H1 (cell line): ENCODE measurements at places on chromosomes 5 and 9. TPM values are rescaled to one million over a fixed set of nuclear protein-coding genes. Genes with fewer than 3 reads are reported as not detected.

GRAMD2B gene
- total RNA-seq = 9.4 and 11.7 TPM in 2 replicates

EMB gene
- 44.6 and 48.4 TPM in 2 replicates for total RNA-seq

PDGFRB gene
- 13.7 and 15.9 TPM in 2 replicates for total RNA-seq

TARS1 gene
- 445 TPM in 2 replicates for total RNA-seq

SHROOM1 gene
- total RNA-seq = 5.2 and 5.7 TPM in 2 replicates

- peak overlapping the region; percentile 53 for H3K4me3 ChIP-seq
- H3K4me1 ChIP-seq = peaks cover 41% of the 10 kb centered on the region
- no peak overlapping the region for H3K27ac ChIP-seq
- peak; percentile 69 for DNase-seq
Measured at GRCh38 chr5:174733091-174733690, 8.8 kb downstream of the MSX2 start.

DNA sequence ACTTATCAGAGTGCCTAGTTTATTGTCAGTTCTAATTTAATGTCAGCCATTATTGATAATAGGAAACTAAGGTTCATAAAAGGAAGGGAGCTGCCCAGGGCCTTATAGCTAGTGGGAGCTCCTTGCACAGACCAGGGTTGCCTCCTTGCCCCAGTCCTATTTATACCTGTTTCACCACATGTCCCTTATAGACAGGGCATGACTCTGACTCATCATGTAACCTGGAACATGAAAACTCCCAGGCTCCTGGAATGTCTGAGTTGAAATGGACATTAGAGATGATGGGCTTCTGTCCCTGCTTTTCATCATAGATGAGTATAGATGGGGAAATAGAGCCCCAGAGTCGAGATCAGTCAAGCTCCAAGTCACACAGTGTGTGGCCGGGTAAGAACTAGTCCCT lies 21.1 kb downstream of the FAT2 start:
- peaks cover 3% of the 10 kb centered on the region; the same call in 1 of the 2 replicates for H3K4me1 ChIP-seq
- H3K27me3 ChIP-seq = peaks cover 8% of the 10 kb centered on the region; the same call in 1 of the 2 replicates
- DNase-seq = no peak
- peak overlapping the region; percentile 10; the same call in 1 of the 2 replicates for H3K4me3 ChIP-seq
- H3K36me3 ChIP-seq = no peaks in the 10 kb centered on the region

DNA sequence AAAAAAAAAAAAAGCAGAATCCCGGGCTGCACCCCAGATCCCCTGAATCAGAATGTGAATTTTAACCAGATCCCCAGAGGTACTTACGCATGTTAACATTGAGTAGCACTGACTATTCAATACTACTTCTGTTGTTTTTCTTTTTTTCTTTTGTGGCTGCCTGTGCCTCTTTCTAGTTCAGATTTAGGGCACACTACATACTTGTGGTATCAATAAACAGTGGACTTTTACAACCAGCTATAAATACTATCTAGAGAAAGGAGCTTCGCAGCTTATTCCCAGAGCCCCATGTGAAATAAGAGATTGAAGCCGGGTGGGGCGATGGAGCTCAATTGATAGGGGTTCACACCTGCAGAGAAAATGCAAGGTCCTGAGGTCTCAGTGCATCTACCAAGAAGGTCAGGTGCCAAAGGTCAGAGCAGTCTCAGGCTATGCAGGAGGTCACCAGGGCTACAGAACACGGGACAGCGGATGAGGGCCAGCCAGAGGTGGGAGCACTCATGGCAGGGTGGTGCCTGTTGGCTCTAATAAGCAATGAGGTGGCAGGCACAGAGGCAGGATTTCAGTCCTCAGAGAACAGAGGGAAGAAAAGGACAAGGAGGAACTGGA lies 22.3 kb downstream of the WWC1 start:
- DNase-seq = no peak
- no peaks in the 10 kb centered on the region for H3K36me3 ChIP-seq
- H3K27ac ChIP-seq = no peak overlapping the region
- H3K4me1 ChIP-seq = peaks cover 5% of the 10 kb centered on the region; the same call in 1 of the 2 replicates

GRCh38 chr5:95090774-95091173 lies 194.1 kb downstream of the MCTP1 start:
- H3K27ac ChIP-seq = no peak overlapping the region
- no peaks in the 10 kb centered on the region for H3K36me3 ChIP-seq
- no peaks in the 10 kb centered on the region for H3K4me1 ChIP-seq
- DNase-seq = no peak

- no peak overlapping the region for H3K4me3 ChIP-seq
- no peaks in the 10 kb centered on the region for H3K27me3 ChIP-seq
- peaks cover 9% of the 10 kb centered on the region; the same call in 1 of the 2 replicates for H3K4me1 ChIP-seq
- DNase-seq = no peak
Measured at GRCh38 chr9:3949744-3950143, 350.1 kb downstream of the GLIS3 start.

- DNase-seq = no peak
- no peak overlapping the region for H3K4me3 ChIP-seq
- no peaks in the 10 kb centered on the region for H3K36me3 ChIP-seq
- no peaks in the 10 kb centered on the region for H3K27me3 ChIP-seq
- no peak overlapping the region for H3K27ac ChIP-seq
Measured at GRCh38 chr5:60026161-60026560, 132.6 kb upstream of the PDE4D start.

- no peaks in the 10 kb centered on the region for H3K36me3 ChIP-seq
- no peak for DNase-seq
- H3K27me3 ChIP-seq = no peaks in the 10 kb centered on the region
- H3K27ac ChIP-seq = no peak overlapping the region
Measured at GRCh38 chr5:33332804-33333203, 108.0 kb upstream of the TARS1 start.

DNA sequence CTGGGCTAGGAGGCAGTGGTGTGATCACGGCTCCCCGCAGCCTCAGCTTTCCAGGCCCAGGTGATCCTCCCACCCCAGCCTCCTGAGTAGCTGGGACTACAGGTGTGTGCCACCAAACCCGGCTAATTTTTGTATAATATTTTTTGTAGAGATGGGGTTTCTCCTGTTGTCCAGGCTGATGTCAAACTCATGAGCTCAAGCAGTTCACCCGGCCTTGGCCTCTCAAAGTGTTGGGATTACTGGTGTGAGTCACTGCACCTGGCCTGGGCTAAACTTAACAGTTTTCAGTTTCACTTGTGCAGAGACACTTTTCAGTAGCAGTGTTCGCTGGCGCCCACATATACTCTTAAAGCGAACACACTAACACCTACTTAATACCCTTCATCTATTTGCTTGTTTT lies 205.6 kb upstream of the ZNF608 start:
- no peak overlapping the region for H3K4me3 ChIP-seq
- H3K27me3 ChIP-seq = no peaks in the 10 kb centered on the region
- no peaks in the 10 kb centered on the region for H3K36me3 ChIP-seq
